ENCODE measurements at places on chromosomes 11 and 22.
A peak's percentile ranks its signal among the peaks of the same experiment; 100 is the strongest.

- DNase-seq, result no peak
These were observed 766.5 kb downstream of the METTL15 start for GRCh38 chr11:28874706-28875105.

DNA sequence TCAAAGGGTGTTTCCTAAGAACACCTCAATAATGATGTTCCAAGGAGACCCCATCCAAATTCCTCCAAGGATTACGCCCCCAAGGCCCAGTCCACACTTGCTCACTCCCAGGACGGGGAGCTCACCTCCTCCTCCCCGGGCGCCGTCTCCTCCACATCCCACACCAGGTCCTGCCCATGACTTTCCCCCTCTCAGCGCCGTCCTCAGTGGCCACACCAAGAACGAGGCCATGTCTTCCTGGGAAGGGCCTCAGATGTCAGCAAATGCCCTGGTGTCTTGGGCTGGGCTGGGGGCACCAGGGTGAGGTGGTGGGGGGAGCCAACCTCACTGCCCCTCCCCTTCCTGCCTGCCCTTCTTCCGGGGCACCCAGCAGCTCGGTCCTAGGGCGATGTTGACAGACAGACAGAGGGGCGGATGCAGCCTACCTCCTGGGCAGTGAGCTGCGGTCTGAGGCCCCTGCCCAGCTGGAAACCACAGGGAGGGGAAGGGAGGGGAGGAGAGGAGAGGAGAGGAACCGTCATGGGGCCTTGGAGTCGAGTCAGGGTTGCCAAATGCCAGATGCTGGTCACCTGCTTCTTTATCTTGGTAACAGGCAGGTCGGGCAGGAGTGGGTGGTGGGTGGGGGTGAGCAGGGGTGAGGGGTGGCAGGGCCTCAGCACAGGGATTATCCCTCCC lies at the start of the genes C11orf21 and TSPAN32:
Gene C11orf21 (minus strand): TSS at position 288 of the 675 bp plus-strand sequence. CDS start 110 bp downstream, at position 178.
Gene TSPAN32 (plus strand): TSS at position 383 of the 675 bp plus-strand sequence. CDS start 137 bp downstream, at position 520.
- DNase-seq, result no peak

GRCh38 chr11:2318123-2318522 lies 16.3 kb downstream of the TSPAN32 start:
- no peak for DNase-seq

DNA sequence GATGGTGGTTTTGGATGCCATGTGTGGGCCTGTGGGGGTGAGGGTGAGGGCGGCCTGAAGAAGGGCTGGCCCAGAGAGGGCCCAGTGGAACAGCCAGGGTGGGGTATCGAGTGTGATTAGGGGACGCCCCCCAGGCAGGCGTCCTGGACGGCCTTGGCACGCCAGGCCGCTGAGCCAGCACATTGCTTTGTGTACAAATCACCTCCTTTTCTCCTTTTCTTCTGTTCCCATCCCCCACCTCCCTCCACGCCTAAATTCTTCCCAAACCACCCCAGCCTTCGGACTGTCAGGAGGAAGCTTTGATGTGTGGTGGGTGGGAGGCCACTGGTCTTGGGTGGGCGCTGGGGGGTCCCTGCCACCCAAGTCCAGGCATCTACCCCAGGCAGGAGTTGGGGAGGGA lies 7.8 kb upstream of the CD248 start:
- DNase-seq, result no peak

DNA sequence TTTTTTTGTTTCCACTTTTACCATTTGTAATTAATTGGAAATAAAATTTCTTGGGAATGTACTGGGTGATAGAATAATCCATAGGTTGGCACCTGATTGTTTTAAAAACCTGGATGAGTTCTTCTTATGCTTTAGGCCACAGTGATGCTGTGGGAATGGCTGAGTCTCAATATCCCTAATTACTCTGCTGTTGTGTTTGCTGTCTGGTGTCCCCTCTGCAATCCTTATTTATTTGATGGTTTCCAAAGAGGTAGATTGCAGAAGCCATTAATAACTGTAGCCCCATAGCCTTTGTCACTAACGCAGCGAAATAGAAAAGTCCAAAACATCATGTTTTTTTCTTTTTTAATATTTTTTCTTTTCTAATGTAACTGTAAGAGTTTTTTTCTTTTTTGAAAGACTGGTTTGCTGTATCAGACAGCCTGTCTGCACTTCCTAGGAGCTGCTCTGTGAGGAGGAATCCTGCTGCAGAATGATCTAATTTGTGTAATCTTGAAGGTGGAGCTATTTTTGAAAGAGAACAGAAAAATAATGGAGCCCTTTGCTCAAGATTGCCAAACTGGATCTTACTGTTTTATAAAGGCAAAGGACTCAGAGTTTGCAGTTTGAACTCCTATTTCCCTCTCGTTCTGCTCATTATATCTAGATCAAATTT lies 14.9 kb downstream of the PACS1 start:
- no peak for DNase-seq

- DNase-seq, result peak; percentile 25
These were observed 24.4 kb downstream of the SHANK3 start for GRCh38 chr22:50696799-50697561.

- DNase-seq, result no peak
These were observed 27.4 kb downstream of the FAT3 start for GRCh38 chr11:92251980-92252379.

- no peak for DNase-seq
These were observed 98.8 kb downstream of the SNX19 start for GRCh38 chr11:130817330-130817944.
